ENCODE measurements at places on chromosomes 12 and 14.
A peak's percentile ranks its signal among the peaks of the same experiment; 100 is the strongest.

DNA sequence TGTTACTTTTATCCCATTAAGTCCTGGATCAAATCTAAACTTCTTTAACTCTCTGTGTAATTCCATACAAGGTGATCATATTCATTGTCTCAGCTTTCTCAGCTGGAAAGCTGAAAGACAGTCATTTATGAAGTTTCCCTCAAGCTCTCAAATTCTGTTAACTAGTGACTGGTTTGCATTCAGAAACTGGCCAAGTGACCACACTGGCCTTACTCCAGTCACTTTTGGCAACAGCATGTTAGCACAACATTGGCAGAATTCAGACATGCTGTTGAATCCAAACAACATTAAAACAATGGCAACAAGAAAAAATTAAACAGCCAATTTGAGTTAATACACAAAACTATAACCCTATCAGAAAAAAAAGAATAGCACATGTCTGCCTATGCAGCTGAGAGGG is 343.3 kb downstream of the MDGA2 start:
- no peak for DNase-seq

GRCh38 chr14:36845356-36846012 is 183.8 kb downstream of the PAX9 start:
- DNase-seq: no peak

- no peak for DNase-seq
Measured at GRCh38 chr14:103897075-103897947, 30.9 kb upstream of the TDRD9 start.

GRCh38 chr12:127165567-127166392 is 1101.2 kb upstream of the TMEM132C start:
- DNase-seq: peak; percentile 70

- DNase-seq: no peak
Measured at GRCh38 chr12:39127401-39127800, 222.0 kb upstream of the CPNE8 start.
